Stimulated activated CD4-positive, alpha-beta T cell treated with anti-CD3 and anti-CD28 coated beads, Interleukin-15, amount 100 ng/mL, for 1 hour (primary cell): ENCODE measurements at places on chromosomes 7 and 10.

GRCh38 chr7:48454750-48455192 is 283.5 kb downstream of the ABCA13 start:
- DNase-seq: no peak

- DNase-seq: no peak
These were observed 4.1 kb upstream of the ORAI2 start for GRCh38 chr7:102429141-102429899.

GRCh38 chr10:287026-287709 is 151.9 kb downstream of the ZMYND11 start:
- DNase-seq: no peak

DNA sequence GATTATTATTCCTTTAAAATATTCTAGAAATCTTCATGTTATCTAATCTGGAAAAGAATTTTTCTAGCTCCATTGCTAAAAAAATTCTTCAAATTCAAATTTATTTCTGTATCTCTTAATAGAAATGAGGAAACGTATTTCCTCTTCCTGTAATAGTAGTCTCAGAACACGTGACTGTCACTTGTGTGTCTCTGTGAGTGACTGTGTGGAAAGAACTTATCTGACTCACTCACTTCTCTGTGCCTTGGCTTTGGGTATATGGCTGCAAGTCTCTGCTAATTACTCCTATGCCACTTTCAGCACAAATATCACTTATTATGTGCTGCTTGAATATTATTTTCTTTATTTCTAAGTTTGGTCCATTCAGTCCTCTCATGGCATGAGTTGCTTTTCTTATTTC is 132.7 kb downstream of the CNTNAP2 start:
- no peak for DNase-seq

DNA sequence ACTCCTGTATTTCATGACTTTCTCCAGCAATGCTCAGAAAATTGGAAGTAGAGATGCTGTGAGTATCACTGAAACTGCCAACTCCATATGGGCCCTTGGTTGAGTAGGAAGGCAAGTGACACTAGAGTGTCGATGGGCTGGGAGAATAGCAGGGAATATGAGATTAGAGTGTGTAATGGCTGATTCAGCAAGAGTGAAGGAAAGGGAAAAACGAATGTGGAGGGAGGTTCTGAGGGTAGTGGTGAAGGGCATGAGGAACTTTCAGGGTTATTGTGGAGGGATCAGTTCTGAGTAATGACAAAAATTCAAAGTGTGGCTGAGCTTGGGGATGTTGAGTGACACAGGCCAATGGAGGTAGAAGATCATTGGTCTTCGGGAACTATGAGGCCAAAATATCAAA is 49.0 kb upstream of the PCGF5 start:
- DNase-seq: no peak
